ENCODE measurements at places on chromosomes 3 and 15.

DNA sequence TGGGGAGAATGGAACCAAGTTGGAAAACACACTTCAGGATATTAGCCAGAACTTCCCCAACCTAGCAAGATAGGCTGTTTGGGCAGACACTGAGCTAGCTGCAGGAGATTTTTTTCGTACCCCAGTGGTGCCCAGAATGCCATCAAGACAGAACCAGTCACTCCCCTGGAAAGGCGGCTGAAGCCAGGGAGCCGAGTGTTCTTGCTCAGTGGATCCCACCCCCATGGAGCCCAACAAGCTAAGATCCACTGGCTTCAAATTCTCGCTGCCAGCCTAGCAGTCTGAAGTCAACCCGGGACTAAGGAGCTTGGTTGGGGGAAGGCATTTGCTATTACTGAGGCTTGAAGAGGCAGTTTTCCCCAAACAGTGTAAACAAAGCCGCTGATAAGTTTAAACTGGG, 152.4 kb downstream of the MBNL1 start:
- no peak for DNase-seq

- DNase-seq, result no peak
These were observed 4.4 kb downstream of the TMEM43 start for GRCh38 chr3:14129296-14129695.

DNA sequence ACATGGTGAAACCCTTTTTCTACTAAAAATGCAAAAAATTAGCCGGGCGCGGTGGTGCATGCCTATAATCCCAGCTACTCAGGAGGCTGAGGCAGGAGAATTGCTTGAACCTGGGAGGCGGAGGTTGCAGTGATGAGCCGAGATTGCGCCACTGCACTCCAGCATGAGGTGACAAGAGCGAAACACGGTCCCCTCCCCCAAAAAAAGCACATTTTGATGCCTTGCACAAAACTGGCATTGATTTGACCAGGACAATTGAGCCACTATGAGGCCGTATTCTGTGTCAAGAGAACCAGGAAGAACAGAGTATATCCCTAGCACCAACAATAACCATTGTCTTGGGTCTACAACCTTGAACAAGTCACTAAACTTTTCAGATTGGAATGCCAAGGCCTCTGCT, 50.6 kb downstream of the SH3BP5 start:
- DNase-seq, result no peak

DNA sequence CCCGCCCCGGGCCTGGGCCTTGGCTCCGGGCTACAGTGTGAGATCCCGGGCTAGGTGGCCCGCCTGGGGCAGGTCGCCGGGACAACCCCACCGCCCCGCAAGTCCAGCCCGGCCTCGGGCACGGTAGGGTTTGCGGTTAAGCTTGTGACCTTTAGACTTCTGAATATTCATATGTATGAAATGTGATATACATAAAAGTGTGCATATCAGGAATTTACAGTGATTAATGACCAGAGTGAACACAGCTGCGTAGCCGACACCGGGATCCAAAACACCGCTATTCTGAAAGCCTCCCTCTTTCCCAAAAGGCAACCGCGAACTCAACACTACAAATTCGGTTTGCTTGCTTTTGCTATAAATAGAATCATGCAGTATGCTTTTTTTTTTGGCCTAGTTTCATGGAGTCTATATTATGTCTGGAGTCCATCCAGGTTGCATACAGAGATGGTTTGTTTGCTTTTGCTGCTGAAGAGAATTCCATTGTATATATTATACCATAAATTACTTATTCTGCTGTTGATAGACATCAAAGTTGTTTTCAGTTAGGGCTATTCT, 636 bp upstream of the SNRPA1 start:
- DNase-seq, result no peak

DNA sequence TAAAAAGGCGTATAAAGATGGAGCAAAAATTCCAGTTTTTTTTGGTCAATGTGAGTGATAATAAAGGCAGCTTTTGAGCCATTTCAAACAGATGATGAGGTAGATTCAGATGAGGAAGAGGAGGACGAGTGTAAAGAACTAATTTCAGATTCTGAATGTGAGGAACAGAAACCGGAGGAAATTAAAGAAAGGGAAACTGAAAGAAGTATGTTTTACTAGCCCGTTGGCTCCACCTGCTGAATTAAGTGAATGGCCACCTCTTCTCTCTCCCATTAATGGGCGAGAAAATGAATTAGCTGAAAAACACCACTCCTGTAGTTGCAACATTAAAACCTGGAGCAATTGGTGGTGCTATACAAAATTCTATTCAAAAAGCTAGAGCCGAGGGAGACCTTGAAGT, 55.4 kb downstream of the CYP19A1 start:
- DNase-seq, result no peak

DNA sequence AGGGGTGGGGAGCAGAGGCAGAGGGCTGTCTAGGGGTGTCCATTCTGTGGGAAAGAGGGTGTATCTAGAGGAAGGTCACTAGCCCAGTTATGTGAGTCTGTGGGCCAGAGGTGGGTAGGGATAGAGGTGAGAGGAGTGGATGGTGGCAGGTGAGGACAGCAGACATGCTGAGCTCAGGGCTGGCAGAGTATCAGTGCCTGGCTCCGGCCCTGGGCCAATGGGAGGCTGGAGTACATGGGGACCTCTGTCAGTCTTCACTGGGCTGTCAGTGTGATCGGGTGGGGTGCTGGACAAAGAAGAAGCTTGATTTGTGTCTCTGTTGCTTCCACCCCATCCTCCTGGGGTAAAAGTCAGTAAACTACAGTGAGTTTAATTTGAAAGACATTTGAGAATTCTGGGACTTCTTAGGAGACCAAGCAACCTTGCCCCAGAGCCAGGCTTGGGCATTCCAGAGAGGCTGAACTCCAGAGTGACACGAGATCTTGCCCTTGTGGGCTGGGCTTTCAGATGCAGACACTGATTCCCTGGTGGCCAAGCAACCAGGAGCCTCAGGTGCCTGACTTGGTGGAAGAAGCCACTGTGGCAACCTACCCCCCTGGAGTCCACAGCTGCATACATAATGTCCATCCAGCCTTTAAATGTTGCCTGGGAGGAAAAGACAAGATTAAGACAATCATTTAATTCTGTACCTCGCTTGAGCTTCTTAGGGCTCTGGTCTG, 60.7 kb downstream of the EXOG start:
- no peak for DNase-seq

- DNase-seq, result no peak
These were observed 116.1 kb upstream of the IL12A start for GRCh38 chr3:159872374-159873109.

DNA sequence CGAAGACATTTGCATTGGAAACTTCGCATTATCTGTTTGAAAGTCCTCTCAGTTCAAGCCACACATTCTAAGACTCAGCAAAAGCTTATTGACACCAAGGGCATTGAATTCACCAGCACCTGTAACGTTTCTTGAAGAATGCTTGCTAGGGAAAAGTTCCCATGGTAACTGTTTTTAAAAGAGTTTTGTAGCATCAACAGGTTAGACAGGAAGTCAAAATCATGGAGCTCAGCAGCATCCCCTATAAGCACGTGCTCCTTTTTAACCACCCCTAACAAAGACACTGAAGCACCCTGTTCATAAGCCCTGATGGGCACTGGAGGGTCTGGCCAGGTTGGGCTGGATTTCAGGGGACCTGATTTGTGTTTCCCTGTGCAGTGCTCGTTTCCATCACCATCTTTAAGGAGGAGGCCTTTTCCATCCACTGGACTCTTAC, 229.7 kb upstream of the BHLHE40 start:
- no peak for DNase-seq
